Right forelimb (tissue), 1 donor: ENCODE measurements at places on chromosomes 13 and 19.

DNA sequence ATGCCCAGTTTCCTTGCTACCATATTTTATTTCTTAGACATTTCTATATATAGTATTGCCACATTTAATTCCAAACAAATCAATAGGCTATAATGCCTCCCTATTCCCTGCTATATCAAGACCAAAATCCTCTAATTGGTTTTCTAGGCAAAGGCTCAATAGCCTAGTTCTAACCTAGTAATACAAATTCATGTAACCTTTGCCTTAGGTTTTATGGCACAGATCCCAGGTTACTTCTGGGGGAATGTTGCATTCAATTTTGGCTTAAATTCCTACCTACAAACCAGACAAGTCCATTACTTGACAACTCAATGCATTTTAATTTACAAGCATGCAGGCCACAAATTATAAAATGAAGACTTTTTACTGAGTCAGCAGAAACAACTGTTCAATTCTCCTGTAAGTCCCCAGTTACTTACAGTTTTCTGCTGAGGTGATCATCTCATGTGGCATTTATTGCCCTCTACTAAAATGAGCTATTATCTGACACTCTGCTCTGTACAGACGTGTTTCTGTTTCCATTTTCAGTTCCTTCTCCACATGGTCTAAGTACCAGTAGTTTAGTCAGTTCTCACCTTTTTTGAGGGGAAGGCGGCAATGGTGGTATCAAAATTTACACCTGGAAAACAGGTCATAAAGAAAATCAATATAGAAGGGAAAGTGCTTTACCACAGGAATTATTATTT is 11.7 kb downstream of the KCNRG start:
- no peak for DNase-seq

DNA sequence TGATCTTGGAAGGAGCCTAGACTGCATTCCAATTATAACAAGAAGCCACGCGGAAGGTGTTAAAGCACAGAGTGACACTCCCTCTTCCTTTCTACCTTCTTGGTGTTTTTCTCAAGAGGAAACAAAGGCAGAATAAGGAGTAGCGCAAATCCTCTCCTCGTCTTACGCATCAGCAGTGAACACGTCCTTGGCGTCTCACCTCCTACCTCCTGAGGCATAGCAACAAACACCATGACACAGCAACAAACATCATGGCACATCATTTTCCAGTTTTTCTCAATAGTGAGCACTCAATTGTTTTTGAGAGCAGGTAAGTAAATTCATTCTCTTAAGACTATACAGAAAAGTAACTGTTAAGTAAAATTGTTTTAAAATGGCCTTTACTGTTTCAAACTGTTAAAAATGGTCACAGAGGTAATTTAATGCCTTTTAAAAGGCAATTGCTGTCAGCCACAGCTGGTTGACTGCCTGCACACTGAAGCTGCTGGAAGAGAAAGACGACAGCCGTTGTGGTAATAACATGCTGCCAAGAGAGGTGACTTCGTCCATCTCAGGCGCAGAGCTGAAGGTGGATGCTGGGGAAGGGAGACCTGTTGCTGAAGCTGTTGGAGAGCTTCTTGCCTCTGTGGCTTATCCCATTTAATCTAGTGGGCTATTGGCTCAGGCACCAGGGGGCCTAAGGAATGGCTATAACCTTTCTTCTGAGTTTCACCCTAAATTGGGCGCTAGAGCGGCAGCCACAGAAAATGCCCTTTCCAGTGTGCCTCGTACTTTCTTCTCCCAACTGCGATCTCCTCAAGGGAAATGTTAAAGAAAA is 703.7 kb downstream of the UQCRFS1 start:
- DNase-seq, result no peak

GRCh38 chr19:38429055-38429810 is 3.2 kb upstream of the RASGRP4 start:
- no peak for DNase-seq

GRCh38 chr13:97179501-97179900 is 42.6 kb upstream of the MBNL2 start:
- DNase-seq, result no peak

GRCh38 chr19:45419396-45419795 is 4.3 kb downstream of the ERCC1 start:
- DNase-seq, result no peak

DNA sequence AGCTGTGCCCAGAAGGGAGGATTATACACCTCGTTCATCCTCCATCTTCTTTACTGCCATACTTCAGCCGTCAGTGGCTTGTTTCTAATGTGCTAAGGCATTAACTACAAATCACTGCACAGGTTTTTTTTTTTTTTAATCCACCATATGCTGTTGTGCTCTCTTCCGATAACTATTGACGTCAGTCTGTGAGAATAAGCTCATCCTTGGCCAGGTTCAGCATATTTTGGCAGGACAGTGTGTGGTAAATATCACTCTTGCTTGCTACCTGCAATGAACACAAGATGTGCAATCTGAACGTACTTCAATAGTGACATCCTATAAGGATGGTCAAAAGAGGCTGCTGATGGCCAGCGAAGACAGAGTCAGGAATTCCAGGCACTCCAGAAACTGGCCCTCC is 2030.7 kb upstream of the PCDH20 start:
- DNase-seq, result no peak

GRCh38 chr19:4013886-4014540 is 6.5 kb downstream of the PIAS4 start:
- no peak for DNase-seq
